ENCODE measurements at places on chromosomes 12 and 14.

DNA sequence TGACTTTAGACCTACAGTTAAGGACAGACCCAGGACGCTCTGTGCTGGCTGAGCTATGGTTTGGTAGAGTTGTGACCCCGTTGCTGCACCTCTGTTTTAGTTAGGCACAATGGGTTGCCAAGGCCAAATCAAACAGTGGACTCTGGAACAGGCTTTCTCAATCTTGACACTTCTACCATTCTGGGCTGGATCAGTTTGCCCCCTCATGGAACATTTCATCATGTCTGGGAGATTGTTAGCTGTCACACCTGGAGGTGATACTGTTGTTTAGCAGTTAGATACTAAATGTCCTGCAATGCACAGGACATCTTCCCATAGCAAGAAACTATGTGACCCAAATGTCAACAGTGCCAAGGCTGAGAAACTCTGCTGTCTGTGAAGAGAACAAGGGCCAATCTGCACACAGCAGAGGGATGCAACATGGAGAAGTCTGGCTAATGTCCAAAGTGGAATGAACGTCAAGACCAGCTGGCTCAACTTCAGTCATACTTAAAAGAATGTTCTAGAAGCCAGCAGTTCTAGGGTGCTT, 65.6 kb upstream of the DICER1 start:
- no peak for DNase-seq

GRCh38 chr14:51733147-51733546, 81.4 kb downstream of the FRMD6 start:
- no peak for DNase-seq

- DNase-seq = no peak
These were observed 28.4 kb upstream of the MON2 start for GRCh38 chr12:62438098-62438692.

DNA sequence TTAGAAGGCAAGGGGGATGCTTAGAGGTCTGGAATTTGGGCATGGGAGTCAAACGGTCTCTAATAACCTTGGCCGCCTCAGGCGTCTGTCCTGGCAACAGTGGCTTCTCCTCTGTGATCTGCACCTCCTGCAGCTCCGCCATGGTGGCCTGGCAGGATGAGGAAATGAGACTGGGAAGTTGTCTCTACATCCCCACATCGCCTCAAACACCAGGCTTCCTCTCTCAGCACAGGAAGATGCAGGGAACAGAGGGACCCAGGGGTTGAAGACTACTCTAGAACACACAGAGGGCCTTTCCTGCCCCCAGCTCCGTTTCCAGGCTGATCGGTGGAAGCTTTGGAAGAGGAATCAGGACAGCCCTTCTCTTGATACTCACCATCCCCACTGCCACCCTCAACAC, 1.7 kb downstream of the NDRG2 start:
- DNase-seq = no peak

- no peak for DNase-seq
These were observed 17.5 kb upstream of the ERGIC2 start for GRCh38 chr12:29398495-29398894.

DNA sequence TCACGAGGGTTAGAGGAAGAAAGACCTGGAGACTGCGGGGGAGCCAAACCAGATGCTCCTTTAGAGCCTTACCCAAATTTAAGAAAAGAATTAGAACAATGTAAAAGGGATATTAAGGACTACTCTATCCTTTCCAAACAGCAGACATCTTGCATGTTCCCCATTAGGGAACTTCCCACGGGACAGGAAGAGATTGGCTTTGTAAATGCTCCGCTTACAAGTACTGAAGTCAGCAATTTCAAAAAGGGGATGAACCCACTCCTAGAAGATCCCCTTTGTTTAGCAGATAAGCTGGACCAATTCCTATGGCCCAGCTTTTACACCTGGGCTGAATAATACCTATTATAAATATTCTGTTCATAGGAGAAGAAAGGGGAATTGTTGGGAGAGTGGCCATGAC, 74.2 kb downstream of the APOBEC1 start:
- DNase-seq = no peak

DNA sequence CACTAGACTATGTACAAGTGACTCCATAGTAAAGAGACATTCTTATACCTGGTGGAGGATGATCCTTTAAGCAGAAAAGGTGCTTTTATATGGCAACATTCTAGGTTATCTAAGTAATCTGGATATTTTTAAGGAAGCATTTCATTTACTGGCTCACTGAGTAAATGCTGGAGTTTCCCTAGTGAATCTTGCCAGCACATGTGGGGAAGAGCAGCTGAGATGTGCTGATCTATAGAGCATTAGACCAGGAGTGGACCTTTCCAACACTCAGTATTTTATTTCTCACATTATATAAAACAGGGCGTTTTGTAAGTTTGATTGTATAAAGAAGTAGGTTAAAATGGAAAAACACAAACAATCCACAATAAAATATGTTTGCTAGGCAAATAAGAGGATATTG, 478.5 kb downstream of the ATP23 start:
- no peak for DNase-seq

DNA sequence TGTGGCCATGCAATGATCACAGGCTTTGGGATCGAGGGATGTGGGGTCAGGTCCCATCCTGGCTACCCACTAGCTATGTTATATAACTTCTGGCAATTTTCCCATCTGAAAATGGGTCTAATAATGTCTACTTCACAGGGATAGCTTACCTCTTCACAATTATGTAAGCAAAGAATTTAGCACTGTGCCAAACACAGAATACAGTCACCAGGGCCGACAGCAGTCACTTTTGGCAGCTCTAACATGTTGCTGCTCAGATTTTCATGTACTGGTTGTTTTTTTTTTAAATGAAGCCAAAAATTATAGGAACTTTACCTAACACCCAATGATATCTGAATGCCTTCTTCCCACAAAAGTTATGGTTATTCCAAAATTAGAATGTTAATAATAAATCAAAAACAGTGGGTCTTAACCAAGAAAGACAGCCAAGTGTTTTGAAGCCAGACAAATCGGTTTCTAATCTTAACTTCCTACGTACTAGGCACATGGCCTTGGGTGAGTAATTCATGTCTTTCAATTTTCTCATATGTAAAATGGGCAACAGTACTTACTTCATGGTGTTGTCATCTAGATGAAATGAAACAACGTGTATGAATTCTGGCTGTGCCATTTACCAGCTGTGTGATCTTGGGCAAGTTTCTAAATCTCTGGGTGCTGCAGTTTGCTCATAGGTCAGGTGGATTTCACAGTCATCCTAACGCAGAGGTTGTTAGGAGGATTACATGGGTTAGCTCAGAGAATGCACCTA, 13.0 kb upstream of the PCED1B start:
- DNase-seq = no peak

DNA sequence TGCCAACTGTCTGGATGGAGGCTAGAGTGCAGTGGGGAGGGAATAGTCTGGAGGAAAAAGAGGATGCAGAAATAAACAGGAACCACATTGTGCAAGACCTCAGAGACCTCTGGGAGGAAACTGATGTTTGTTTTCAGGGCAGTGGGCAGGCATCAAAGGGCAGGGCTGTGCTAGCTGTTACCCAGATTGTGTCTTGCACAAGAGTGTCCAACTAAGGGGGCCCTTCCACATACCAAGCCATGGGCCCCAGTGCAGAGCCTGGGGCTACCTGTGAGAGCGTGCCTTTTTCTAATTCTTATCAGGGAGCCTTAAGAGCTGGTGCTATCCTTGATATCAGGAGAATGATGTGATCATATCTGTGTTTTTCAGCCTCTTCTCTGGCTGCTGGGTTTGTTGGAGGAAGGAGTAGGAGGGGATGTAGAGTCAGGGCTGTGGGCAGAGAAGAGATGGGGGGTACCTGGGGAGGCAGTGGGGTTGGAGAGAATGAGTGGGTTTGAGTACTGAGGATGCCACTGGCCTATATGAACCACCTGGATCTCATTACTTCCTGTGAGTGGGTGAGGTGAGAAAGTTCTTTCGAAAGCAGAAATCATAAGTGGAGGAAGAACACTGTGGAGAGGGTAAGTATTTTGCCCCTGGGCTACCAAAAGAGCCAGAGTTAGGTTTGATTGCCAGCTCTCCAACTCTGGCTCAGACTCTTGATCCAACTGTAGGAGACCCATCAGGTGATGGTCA, 259.2 kb upstream of the CRY1 start:
- DNase-seq = no peak

- DNase-seq = no peak
These were observed 47.9 kb upstream of the BCAT1 start for GRCh38 chr12:24996820-24997219.

DNA sequence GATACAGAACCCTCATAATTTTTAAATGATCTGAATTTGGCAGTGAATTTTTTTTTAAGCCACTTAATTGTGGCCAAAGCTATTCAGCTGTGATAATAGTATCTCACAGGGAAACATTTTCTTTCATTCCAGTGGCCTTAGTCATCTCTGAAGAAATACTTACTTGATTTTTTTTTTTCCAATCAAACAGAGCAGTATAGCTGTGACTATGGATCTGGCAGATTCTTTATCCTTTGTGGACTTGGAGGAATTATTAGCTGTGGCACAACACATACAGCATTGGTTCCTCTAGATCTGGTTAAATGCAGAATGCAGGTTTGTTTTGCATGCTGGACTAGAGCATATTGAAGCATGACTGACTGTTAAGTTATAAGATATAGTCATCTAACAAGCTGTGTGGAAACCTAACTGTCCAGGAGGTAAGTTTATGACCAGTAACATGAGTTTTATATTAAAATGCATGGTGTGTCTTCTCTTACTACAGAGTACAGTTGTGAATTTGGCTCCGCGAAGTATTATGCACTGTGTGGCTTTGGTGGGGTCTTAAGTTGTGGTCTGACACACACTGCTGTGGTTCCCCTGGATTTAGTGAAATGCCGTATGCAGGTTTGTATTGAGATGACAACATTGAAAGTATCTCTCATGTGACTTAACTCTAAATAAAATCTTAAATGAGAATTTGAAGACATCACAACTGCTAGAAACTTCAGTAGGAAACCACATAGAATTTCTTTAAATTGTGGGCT, 1.9 kb downstream of the SLC25A3 start:
- no peak for DNase-seq

Measured in cortex of kidney (tissue), 1 donor.